ENCODE measurements at places on chromosomes 1 and 21.

GRCh38 chr1:37666241-37666867 is 26.0 kb upstream of the CDCA8 start:
- no peak for DNase-seq

GRCh38 chr1:10033359-10033845 is 644 bp downstream of the UBE4B start:
- no peak for DNase-seq

GRCh38 chr1:246294263-246294662 is 212.8 kb downstream of the SMYD3 start:
- DNase-seq, result no peak

DNA sequence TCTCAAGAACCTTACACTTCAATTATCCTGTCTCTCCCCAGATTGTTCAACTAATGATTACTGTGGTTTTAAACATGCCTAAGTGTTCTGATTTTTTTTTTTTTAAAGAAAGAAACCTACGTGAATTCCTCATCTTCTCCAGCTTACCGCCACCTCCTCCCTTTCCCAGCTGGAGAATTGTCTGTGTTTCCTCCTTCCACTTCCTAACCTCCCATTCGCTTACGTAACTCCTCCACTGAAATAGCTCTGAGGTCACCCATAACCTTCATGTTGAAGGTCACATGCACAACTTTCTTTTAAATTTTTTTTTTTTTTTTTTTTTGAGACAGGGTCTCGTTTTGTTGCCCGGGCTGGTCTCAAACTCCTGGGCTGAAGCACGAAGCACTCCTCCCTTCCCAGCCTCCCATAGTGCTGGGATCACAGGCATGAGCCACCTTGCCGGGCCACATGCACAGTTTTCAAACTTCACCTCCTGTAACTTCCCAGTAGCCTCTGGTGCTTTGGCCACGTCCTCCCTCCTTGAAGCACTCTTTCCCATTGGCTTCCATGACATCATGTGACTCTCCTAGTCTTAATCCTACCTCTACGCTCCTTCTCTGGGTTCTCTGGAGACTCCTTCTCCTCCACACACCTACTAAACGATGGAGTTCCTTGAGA is 9.8 kb upstream of the CAPZB start:
- DNase-seq, result no peak

- no peak for DNase-seq
These were observed 98.6 kb downstream of the ADGRL2 start for GRCh38 chr1:81899214-81899821.

DNA sequence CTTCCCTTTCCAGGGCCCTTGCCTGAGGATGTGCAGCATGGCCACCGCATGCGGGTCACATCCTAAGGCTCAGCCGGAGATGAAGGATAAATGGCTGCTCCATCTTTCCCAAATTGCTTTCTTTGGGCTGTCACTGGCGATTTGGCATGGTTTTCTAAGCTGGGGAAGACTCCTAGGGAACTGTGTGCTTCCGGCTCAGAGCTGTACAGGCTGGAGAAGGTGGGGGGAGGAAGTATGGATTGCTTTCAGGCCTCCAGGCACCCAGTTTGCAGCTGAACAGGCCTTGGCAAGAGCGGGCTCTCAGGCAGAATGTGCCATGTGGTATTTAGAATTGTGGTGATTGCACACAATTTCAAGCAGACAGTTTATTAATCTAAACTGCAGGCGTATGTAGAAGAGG is 48.9 kb downstream of the TMEM53 start:
- DNase-seq, result no peak

GRCh38 chr21:15058854-15059263 is 5.9 kb downstream of the NRIP1 start:
- no peak for DNase-seq
